RPMI7951 (cell line): ENCODE measurements at places on chromosomes 3 and 15.

GRCh38 chr3:49484471-49484870 is 14.4 kb downstream of the DAG1 start:
- DNase-seq: peak; percentile 47

DNA sequence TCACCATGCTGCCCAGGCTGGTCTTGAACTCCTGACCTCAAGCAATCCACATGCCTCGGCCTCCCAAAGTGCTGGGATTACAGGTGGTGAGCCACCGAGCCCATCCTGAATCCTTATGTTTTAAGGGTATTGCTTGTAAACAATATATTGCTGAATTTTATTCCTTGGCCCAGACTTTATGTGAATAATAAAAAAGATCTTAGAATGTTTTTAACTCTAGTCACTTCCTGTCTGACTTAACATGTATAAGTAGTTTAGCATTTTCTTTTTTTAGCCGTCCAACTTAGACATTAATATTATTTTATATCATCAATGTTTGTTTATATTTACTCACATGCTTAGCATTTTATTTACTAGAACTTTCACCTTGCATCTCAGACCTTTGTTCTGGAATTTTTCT is 9.2 kb upstream of the EIF2B5 start:
- no peak for DNase-seq

GRCh38 chr3:127622772-127623576 is 6.0 kb upstream of the PODXL2 start:
- no peak for DNase-seq

DNA sequence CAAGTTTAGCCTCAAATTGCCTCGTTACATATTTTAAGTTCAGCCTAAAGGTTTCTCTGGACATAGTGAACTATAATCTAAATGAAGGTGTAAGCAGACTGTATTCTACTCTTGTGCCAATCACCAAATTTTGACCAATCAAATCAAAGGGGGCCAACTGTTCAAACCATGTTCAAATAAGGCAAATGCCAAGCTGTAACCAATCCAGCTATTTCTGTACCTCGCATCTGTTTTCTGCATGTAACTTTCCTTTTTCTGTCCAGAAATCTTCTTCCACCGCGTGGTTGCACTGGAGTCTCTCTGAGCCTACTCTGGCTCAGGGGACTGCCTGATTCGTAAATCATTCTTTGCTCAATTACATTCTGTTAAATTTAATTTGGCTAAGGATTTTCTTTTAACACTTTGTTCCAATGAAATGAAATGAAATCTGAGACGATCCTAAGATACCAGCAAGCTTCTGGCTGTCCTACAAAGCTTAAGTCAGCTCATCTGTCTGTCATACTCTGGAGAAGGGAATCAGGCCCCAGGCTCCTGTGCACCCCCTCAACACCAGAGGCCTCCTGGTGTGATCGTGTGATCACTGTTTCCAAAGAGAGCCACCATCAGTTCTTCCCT is 53.2 kb upstream of the ZNF148 start:
- DNase-seq: no peak

- DNase-seq: no peak
Observed at GRCh38 chr3:53790470-53790869, 55.7 kb downstream of the CHDH start.

GRCh38 chr15:69902414-69903062 is 195.2 kb downstream of the TLE3 start:
- no peak for DNase-seq

- peak; percentile 99 for DNase-seq
Observed at GRCh38 chr15:70234256-70234905, 136.7 kb upstream of the TLE3 start.

DNA sequence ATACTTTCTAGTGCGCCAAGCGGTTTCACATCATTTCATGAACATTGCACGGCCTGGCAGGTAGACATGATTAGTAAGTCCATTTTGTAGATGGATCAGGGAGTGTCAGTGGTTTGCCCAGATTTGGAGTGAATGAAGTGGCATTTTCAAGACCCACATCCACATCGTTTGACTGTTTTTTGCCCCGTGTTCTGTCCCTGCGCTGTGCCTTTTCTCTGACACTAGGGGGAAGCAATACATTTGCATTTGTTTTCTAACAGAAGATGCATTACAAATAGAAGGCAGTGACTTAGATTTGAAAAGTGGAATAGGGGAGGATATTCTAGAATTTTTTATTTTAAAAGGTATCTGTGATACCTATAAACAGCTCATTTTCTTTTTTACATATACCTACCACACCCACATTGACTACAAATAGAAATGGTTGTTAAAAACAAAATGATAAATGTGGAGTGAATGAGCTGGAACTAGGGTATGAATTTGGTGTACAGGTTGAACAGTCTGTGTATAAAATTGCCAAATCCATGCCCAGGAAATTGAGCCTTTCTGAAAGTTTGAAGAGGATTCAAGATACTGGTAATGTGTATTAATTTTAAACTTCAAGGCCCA is 98.0 kb downstream of the USP13 start:
- peak; percentile 26 for DNase-seq

DNA sequence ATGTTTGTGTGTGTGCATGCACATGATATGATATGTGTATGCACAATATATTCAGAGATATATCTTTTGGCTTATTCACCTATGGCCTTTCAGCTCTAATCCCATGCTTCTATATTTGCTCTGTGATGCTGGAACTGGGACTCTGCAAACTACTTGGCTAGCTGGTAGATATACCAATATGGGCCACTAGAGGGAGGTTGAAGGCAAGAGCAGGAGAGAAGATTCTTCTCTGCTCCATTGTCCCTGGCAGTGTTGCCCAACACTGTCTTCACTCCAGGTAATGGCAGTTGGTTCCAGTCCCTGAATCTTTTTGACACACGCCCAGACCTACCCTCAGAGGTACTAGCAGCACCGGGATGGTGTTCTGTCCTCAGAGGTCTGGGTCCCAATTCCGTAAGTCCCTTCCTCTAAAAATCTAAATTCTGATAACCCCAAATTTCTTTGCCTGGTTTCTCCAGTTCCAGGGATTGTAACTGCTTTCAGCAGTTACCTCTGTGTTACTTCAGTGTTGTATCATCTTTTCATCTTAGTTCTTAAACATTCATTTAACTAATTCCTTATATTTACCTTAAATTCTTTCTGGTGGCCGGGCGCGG is 44.7 kb downstream of the GTPBP8 start:
- DNase-seq: peak; percentile 62

DNA sequence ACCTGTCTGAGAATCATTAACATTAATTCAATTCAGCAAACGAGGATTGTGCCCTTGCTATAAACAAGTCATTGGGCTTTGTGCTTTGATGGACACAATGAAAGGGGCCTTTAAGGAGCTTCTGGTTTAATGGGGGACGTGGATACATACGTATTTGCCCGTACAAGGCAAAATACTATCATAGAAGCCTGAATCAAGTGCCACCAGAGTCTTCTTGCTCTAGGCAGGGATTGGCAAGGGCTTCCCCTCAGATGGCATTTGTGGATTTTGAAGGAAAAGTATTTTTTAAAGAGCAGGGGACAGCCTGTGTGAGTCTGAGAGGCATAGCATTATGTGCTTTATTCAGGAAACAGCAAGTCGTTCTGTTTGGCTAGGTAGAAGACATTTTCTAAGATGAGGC is 83.7 kb upstream of the NEDD4 start:
- no peak for DNase-seq

DNA sequence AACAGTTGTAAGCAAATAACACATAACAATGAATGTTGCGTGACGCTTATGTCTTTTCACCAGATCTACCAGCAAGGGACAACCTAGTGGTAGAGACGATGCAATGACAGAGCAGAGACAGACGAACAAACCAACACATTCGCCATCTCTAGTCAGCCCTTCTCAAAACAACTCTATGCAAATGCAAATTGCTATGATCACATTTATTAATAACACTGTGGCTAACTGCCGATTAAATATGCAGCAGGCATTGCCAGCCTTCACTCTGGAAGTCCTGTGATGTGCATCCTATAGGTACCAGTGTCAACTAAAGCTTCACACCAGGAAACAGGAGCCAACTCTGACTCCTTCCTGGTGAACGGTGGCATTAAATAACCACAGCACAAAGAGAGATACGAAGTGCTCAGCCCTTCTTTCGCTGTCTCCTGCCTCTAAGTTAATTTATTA is 94.2 kb downstream of the FOXP1 start:
- no peak for DNase-seq

DNA sequence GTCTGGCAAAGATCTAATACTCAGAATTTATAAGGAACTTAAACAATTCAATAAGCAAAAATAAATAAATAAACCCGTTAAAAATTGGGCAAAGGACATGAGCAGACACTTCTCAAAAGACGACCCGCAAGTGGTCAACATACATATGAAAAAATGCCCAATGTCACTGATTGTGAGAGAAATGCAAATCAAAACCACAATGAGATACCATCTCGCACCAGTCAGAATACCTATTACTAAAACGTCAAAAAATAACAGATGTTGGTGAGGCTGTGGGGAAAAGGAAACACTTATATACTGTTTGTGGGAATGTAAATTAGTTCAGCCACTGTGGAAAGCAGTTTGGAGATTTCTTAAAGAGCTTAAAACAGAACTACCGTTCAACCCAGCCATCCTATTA is 188.0 kb upstream of the MRPL3 start:
- DNase-seq: no peak

DNA sequence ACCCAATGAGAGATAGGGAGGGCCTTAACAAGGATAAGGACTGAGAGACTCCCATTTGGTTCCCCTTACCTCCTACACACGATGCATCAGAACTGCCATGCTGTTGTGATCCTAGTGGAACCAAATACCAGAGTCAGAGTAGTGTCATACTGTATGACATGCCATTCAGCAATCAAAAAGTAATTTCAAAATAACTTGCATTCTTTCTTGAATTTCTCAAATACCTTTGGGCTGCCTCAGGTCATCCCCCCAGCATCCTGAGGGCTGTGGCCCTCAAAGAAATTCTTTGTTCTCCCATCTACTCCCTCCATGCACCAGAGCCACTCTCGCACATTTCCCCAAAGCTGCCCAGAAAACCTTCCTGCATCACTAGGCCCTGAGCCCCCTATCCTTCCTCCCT is 68.9 kb upstream of the PPP2R3A start:
- peak; percentile 64 for DNase-seq

DNA sequence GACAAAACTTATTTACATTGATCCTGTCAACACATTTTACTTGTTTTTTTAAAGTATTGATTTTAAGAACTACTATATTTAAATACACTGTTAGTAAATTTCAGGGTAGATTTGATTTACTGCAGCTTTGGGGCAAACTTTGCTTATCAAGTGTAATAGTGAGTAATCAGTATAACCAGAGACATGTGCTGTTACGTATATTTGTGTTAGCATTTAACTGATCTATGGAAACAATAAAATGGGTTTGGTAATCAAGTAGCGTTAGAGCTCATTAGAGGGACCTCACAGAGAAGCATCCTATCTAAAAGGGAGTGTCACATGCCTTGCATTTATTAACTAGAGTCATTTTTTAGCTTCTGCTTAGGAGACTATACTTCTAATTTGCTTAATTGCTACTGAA is 131.5 kb upstream of the ALCAM start:
- DNase-seq: no peak

- DNase-seq: peak; percentile 88
Observed at GRCh38 chr15:73926219-73927002, at the start of gene LOXL1. LOXL1 (plus strand) TSS chr15:73926462; CDS start chr15:73926784, 322 bp downstream.

GRCh38 chr3:190384309-190384756 is 3.6 kb upstream of the CLDN16 start:
- DNase-seq: peak; percentile 55

DNA sequence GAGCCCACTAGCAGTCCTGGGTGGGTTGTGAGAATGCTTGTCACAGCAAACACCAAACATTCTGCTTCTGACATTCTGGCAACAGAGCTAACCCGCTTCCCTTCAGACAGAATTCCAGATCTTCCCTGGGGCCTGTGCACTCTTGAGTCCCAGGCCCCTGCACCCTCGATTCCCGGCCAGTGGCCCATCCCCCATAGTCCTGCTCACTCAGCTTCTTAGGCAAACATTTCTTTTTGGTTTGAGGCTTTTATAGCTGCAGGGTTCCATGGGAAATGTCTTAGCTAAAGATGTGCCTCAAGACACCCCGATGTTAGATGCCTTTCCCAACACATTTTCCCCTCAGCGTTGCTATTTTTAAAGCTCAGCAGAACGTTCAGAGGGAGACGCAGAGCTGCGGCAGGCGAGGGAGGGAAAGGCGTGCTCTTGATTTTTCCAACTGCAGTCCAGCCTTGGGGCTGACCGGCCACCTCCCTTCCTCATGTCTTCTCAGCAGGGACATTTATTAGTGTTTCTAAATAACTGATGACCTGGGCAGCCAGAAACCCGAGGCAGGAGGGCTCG is 35.2 kb downstream of the ABTB1 start:
- no peak for DNase-seq
